T-helper 17 cell (primary cell): ENCODE measurements at places on chromosomes 3 and 15.

DNA sequence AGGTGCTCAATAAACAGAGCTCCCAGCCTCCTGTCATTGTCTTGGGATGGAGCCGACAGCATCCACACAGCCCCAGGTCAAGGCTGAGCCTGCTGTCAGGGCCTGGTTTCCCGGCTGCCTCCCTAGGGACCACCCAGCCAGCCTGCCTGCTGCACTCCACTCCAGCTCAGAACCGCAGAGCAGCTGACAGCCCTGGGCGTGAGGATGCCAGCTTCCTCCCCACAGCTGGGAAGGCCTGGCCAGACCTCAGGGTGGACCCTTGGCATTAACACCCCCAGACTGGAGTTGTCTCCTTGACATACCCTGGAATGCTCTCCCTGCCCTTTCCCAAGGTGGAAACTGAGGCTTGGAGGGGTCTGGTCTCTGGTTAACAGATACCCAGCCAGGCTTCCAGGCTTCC is 112.0 kb downstream of the WNT7A start:
- no peak overlapping the region for H3K4me3 ChIP-seq
- no peak for DNase-seq
- peaks cover 8% of the 10 kb centered on the region for H3K4me1 ChIP-seq
- no peaks in the 10 kb centered on the region for H3K36me3 ChIP-seq
- H3K27ac ChIP-seq: no peak overlapping the region
- H3K27me3 ChIP-seq: peaks cover 2% of the 10 kb centered on the region

DNA sequence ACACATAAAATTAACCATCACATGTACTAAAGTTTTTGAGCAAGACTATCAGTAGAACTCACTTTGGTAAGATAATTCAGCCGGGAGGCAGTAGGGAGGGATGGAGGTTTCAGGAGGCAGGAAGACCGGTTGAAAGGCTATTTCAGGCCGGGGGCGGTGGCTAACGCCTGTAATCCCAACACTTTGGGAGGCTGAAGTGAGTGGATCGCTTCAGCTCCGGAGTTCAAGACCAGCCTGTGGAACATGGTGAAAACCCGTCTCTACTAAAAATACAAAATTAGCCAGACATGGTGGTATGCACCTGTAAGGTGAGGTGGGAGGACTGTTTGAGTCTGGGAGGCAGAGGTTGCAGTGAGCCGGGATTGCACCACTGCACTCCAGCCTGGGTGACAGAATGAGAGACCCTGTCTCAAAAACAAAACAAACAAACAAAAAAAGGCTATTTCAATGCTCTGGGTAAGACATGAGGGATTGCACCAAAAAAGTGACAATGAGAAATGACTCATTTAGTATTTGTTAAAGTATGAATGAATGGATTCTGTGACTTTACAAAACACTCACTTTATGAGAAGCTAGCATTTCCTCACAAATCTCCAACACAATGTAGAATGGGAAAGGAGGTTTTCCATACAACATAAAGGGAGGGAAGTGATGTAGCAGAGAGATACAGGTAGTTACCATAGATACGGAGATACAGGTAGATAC is 43.9 kb downstream of the SH3BP5 start:
- H3K27ac ChIP-seq: peak overlapping the region; percentile 93
- H3K4me3 ChIP-seq: peak overlapping the region; percentile 59
- DNase-seq: no peak
- H3K4me1 ChIP-seq: peaks cover 72% of the 10 kb centered on the region
- no peaks in the 10 kb centered on the region for H3K36me3 ChIP-seq

GRCh38 chr3:111071257-111072030 is at the start of gene NECTIN3:
NECTIN3 (plus strand) TSS chr3:111071816; CDS start chr3:111072018, 202 bp downstream.
- H3K36me3 ChIP-seq: peaks cover 2% of the 10 kb centered on the region
- H3K4me3 ChIP-seq: peak within 1 kb of the TSS; percentile 97
- peaks cover 38% of the 10 kb centered on the region for H3K4me1 ChIP-seq
- H3K27ac ChIP-seq: peak within 1 kb of the TSS; percentile 97

- peaks cover 6% of the 10 kb centered on the region for H3K4me1 ChIP-seq
- H3K36me3 ChIP-seq: peaks cover 4% of the 10 kb centered on the region
- DNase-seq: no peak
- no peak overlapping the region for H3K4me3 ChIP-seq
- H3K27ac ChIP-seq: no peak overlapping the region
- H3K27me3 ChIP-seq: no peaks in the 10 kb centered on the region
Observed at GRCh38 chr3:4426782-4427344, 40.2 kb downstream of the SUMF1 start.
